Suppressor macrophage treated with lipopolysaccharide for 1 hour (primary cell): ENCODE measurements at places on chromosomes 4 and X.
A peak's percentile ranks its signal among the peaks of the same experiment; 100 is the strongest.

DNA sequence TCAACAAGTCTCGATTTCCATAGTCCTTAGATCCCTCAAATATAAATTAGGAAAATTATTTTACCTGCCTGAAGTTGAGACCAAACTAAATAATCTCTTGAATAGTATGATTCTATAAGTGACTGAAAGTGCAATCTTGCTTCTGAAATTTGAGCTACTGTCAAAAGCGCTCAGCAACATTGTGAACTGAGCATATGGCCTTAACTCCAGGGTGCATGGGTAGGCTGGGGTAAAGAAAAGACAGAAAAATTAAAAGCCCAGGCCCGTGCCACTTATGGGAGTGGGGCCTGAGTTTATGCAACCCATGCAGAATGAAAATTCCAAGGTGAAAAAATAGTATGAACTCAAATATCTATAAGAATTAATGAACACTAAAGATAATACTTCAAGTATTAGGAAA, 9.8 kb downstream of the PGRMC2 start:
- no peak for DNase-seq

DNA sequence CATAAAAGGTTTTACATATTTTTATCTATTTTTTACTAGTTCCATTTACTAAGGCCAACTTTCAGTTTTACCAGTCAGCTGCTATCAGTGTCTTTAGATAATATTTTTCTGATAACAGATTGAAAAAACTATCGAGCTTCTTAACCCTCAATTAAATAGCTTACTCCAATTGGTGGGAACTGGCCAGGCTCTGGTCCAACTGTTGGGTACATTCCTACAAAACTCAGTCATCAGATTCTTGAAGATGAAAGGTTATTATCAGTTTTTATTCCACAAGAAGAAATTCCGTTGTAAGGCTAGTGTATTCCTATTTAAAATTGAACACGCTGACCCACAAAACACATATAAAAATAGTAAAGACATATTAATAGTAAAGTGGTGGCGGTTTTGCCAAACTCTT, 346.2 kb downstream of the MAPK10 start:
- no peak for DNase-seq

DNA sequence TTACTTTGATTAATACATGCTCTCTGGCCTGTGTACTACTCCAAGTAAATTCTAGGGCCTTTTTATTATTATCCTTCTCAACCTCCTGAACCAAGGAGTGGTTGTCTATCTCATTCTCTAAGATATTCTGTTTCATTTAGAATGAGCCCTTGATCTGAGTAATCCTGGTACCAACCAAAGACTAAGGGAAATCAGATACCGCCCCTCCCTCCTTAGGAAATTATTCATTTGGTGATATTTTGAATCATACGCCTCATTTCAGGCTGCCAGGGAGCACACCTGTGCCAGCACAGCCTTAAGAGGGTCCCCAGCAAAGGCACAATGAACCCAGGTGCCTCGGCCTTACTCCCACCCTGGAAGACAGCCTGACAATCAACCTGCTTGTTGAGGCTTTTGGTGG, 73.2 kb upstream of the STARD8 start:
- DNase-seq = no peak

- DNase-seq = peak; percentile 80
These were observed 203.2 kb upstream of the MBNL3 start for GRCh38 chrX:132692066-132692465.

DNA sequence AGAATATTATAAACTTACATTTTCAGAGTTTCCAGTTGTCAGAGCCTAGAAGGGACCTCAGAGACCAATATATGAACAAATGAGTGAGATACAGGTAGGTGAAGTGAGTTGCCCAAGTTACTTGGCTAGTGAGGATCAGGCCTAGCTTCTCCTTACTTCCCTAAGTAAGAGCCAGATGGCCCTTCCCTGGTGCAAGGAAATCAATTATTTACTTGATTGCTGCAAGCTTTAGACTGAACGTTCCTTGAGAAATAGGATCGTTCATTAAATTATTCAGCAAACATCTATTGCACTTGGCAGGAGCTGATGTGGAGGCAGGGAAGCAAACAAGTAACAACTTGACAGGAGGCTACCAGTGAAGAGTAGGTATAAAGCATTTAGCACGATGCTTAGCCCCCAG, 117.8 kb downstream of the EFHC2 start:
- no peak for DNase-seq

- no peak for DNase-seq
These were observed 234.7 kb downstream of the OR13H1 start for GRCh38 chrX:131778269-131779218.

DNA sequence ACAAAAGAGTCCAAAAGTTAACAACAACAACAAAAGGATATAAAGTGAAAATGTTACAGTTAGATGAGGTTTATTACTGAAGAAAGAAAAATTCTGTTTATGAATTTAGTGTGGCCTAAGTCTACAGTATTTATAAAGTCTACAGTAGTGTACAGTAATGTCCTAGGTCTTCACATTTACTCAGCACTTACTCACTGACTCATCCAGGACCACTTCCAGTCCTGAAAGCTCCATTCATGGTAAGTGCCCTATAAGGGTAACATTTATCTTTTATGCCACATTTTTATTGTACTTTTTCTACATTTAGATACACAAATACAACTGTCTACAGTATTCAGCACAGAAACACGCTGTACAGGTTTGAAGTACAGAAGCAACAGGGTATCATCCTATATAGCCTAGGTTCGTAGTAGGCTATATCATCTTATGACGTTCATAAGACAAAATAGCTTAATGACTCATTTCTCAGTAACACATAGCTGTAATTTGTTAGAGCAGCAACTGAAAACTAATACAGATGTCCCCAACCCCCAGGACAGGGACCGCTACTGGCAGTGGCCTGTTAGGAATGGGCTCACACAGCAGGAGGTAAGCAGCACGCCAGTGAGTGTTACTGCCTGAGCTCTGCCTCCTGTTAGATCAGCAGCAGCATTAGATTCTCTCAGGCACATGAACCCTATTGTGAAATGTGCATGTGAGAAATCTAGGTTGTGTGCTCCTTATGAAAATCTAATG, 61.3 kb downstream of the CENPC start:
- no peak for DNase-seq

- DNase-seq = no peak
These were observed 45.5 kb downstream of the PRDM5 start for GRCh38 chr4:120877021-120877420.

GRCh38 chr4:186924723-186925122, 201.1 kb upstream of the FAT1 start:
- DNase-seq = no peak

DNA sequence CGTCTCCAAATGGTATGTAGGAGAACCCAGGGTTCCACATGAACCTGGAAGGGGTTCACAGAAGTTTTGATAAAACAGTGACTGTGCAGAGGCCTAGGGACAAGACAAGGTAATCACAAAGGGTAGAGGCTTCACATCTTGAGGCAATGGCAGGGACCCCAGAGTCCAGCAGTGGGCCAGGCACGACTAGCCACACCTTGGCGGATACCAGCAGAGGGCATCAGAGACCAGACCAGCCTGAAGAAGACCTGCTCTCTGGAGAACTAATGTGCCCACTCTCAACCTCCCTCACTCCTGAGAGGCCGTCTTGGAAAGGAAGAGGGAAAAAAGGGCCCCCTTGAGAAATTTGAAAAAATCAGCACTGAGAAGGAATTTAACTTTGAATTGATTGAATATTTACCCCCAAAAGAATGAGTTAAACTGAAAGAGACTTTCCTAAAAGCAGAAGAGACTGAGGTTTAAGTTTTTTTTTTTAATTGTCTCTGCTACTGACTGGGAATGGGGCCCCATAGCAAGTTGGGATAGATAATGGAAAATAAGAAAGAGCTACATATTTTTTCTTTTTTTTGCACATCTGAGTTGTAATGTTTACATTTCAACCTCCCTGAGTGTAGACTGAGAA, 243.8 kb upstream of the JADE1 start:
- DNase-seq = peak; percentile 47

DNA sequence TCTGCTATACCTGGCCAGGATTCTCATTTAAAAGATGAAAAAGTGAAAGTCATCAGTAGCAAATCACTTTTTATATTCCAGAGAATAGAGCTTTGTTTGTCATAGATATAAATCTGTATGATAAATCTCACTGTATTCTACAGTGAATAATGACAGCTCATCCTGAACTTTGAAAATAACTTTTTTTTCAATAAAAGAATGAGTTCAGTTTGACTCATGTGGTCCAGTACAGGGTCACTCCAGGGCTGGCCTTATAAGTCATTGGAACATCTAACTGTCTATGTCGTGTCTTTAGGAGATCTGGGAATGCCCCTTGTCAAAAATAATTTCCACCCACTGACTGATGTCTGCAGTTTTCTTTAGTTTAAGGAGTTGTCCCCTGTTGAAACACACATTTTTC, 18.5 kb upstream of the CXCL8 start:
- DNase-seq = peak; percentile 80

DNA sequence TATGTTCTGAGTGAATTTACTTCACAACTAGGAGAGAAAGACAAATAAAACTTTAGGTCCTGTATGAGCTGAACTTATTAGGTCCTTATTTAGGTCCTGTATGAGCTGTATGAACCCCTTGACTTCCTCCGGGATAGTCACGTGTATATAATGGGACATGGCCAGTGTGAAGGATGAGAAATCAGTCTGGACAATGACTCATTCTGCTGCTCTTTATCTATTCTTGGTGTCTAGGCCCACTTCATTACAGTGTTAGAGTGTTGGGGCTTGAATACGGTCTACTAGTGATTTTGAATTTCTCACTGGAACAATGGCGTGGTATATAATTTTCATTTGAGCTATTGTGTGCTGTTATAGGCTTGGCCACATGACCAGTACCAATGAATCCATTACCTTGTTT, 21.9 kb downstream of the STK26 start:
- DNase-seq = peak; percentile 47

- peak; percentile 59 for DNase-seq
These were observed 90.7 kb downstream of the NSUN7 start for GRCh38 chr4:40840255-40840984.

DNA sequence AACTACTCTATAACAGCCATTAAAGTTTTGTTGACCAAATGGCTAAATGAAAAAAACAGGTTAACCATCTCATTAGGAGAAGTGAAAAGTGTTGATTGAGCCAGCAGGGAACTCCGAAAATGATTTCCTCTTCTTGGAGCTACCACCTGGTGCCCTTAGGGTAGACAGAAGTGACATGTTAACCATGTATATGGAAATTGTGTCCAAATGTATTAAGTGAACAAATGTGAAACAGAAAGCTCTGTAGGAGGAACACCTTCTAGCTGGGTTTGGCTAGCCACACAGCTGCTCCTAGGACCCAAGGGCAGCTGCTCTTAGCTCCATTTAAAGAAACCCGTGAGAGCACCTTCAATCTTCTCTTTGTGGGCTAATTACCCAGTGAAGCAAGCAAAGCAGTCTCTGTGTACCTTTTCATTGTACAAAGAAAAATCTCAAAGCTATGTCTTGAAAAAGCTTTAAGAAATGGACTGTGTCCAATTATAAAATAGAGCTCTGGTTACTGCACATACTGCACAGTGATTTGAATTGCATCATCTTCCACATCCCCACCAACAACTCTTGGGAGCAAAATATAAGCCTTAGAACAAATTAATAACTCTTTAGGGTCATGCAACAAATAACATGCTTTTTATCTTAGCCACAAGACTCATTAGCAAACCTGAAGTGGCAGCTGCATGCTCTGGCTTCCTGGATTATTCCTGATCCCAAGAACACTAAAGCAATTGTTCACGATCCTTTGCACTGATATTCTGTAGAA, 59.2 kb upstream of the PARM1 start:
- no peak for DNase-seq

DNA sequence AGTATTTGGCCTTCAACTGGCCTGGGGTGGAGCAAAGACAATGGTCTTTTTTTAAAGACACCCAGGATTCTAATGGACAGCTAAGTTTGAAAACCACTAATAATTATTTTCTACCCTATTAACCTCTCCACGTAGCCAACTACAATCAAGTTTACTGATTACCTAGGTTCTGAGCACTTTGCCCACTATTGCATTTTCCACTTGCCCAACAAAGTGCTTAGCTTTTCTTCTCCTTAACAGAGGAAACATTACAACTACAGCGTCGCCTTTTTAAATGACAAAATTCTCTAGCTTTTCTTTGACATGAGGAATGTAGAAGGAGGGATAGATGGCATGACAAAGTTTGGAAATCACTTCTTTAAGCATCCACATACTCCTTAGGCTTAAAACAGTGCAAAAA, 2.0 kb downstream of the CHIC2 start:
- DNase-seq = no peak

- no peak for DNase-seq
These were observed 23.1 kb upstream of the TMEM184C start for GRCh38 chr4:147594107-147594506.

DNA sequence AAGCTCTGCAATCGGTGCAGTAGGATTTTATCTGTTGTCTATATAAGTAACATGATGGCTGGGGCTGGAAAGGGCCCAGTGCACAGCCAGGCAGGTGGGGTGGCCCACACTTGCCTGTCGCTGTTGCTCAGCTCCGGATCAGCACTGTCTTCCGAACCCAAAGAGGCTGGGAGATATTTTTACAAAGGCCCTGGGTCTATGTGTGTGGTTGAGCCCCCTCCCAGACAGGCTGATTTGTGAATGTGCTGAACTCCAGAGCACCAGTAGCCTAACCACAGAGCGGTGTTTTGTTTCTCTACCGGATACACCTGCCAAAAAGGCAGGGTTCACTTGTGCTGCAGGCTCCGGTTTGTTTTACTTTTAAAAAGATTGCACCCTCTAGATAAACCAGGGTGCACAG, 33.5 kb upstream of the CHRNA9 start:
- no peak for DNase-seq

GRCh38 chrX:31279359-31279758, 207.5 kb upstream of the FTHL17 start:
- DNase-seq = no peak

GRCh38 chrX:25555521-25555920, 539.8 kb upstream of the ARX start:
- no peak for DNase-seq

DNA sequence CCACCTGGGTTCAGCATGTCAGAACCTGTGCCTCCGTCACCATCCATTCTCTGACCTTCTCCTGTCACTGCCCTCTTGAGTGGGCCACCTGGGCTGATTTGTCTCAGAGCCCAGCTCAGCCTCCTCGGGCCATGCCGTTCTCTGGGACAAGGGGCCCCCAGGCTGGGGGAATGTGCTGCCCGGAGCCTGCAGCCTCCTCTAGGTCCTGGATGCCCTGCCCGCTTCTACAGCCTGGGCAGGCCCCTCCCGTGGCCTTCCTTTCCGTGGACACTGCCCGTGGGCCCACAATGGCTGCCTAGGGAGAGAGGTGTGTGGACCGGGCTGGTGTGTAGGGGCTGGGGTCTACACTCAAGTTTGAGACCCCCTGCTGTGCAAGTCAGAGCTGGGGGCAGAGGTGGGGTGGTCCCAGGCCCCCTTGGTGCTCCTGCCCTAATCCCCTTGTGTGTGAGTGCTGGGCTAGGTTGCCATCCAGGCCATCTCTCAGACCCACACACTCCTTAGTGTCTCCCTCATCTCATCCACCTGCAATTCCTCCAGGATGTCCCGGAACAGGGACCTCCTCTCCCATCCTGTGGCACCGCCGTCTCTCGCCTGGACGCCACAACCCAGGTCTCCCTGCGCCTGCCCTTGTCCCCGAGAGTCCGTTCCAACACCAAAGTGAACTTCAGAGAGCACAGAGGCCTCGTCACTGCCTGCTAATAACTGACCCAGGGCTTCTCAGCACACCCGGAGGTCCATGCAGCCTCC, 12.4 kb downstream of the PSAPL1 start:
- no peak for DNase-seq
